ENCODE measurements at places on chromosomes 1 and 21.

DNA sequence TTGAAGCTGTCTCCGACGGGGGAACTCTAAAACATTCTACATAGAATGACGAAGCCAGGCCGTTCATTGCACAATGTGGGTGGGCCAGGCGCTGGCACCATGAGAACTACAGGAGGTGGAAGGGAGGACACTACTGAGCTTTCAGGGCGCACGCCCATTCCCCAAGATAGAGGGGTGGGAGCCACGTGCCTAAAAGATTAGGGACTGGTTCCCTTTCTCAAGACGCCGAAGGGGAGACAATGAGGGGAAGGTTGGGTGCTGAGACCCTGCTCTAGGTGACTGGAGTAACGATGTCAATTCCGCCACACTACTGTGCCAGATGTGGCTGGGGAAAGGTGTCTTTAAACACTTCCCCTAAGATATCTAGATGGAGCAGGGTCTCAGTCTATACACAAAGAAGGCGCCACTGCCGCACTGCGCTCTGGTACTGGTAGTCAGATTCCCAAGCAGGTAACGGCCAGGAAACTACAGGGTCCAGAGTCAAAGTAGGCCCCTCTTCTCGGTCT, 782 bp downstream of the CSDE1 start:
- DNase-seq, result no peak

DNA sequence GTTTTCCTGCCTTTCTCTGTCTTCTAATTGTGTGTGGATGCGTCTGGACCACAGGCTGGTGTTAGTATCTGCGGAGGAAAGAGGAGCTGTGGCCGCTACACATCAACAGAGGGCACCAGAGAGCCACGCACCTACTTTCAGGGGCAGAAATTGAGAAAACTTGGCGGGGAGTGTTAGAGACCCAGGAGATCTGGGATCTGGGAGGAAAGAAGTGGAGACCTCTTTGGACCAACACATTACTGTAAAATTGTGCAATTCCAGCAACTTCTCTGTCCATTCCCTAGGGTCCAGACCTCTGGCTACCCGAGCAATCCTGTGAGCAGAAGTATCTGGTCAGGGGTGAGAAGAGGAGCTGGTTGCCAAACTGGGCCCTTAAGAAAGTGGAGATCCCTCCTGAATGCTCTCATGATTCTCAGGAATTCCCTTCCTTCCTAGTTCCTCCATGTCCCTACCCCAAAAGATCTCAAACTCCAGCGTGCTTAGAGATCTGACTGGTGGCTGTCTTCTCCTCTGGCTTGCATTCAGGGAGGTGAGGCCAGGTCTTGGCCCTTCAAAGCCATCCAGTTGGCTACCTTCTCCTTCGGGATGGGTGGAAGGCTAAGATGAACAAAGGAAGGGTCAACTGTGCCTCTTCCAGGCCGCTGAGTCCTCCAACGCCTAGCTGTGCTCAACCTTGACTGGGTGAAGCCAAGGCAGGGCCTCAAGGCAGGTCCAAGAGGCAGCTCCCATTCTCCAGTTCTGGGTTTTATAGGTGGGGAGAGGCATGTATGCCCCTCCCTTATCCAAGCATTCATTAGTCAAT, 1.2 kb upstream of the KIRREL1 start:
- DNase-seq, result peak; percentile 61

- no peak for DNase-seq
These were observed 46.3 kb upstream of the NTPCR start for GRCh38 chr1:232904131-232904530.

GRCh38 chr1:235652364-235652763, 2.8 kb upstream of the GNG4 start:
- no peak for DNase-seq

DNA sequence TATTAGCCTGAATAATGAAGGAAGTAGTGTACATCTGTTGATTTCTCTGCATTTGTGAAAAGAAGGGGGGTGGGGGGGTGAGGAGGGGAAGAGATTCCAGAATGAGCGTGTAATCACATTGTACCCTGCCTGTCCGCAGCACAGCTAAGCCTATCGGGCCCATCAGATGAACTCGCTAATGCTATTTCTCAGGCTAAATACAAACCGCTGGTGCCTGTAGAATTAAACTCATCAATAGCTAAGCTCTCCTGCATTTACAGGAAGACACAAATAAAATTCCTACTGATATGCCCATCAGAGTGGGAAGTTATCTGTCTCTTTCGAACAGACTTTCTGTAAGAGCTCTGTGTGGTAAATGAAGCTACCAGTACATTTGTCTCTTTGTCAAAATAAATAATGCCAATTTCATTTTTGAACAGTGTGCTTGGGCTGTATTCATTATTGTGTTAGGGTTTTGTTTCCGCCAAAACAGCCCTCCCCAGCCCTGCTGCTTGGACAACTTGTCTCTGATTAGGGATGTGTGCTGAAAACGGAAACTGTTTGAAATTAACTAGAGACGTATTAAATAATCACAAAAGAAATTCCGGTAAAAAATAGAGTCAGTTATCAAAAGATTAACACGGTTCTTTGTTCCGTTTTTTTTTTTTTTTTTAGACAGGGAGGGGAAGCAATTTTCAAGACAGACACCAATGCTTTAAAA, 305.4 kb downstream of the TTLL7 start:
- no peak for DNase-seq

- DNase-seq, result no peak
These were observed 26.7 kb downstream of the CCDC18 start for GRCh38 chr1:93207211-93207610.

DNA sequence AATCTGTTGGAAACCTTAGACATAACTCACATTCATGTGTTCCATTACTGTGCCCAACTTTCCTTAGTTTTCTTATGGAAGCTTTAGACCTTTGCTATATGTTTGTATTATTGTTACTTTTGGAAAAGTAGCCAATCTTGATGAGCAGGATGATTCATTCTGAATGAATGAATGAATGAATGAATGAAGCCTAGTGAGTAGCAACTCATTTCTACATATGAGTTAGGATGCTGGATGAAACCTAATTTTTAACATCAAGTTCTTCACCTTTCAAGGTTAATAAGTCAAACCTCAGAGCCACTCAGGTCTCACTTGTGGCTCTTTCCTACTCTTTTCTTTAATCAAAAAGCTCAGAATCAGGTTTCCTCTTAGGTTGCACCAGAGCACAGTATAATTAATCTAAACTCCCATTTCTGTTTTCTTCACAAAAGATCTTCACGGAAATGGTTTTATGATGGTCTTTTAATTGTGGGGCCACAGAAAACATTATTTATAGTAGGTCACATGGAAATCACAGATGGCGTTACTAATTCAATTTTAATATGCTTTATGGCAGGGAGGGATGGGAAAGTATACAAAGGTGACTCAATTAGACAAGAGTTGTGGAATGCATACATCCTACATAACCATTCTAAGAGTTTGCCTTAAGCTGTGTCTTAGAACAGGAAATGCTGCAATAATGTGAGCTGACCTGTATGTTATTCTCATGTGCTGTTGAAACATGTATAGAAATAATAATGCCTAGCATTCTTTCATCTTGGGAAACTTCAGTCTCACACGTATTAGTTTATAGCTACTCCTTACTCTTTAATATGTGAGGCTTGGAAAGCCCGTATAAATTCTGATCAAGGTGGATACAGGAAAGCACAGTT, 4.5 kb upstream of the DDX59 start:
- no peak for DNase-seq

- no peak for DNase-seq
These were observed 33.3 kb downstream of the FBXO2 start for GRCh38 chr1:11620924-11621323.

All from NCI-H187 (cell line).